ENCODE measurements at places on chromosomes 5 and 9.
A peak's percentile ranks its signal among the peaks of the same experiment; 100 is the strongest.

DNA sequence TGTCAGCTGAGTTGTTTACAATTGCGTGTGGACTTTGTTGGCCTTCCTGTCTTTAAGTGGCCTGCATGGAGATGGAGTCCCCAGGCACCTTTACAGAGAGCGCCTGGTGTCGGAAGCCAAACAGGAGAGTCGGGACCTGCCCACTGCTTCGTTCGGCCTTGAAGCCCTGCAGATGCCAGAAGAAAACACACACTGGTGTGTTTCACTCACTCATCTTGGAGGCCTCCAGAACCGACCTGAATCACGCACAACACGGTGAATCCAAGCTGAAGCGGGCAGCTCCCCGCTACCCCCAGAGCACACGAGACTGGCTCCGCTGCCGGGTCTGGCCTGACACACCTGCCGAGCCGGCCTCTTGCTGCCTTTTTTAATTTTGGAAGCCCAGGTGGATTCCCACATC lies 419.4 kb upstream of the IRX4 start:
- no peak for DNase-seq

DNA sequence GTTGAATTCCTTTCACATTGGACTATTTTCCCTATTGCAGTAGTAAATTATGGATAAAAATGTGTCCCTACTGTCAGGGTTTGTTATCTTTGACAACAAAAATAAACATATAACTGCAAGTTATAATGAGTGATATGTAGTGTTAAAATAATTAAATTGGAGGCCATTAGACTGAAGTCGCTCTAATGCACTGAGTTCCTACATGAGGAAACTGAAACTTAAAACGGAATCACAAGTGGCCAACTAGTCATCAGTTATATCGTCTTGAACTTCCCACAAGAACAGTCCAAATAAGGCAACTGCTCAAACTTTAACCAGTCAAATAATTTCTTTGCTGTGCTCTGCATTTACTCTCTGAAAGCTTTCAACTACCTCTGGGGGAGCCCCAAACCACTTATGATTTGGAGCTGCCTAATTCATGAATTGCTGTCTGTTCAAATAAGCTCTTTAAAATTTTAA lies 2.1 kb upstream of the IFT74 start:
- DNase-seq, result peak; percentile 73

DNA sequence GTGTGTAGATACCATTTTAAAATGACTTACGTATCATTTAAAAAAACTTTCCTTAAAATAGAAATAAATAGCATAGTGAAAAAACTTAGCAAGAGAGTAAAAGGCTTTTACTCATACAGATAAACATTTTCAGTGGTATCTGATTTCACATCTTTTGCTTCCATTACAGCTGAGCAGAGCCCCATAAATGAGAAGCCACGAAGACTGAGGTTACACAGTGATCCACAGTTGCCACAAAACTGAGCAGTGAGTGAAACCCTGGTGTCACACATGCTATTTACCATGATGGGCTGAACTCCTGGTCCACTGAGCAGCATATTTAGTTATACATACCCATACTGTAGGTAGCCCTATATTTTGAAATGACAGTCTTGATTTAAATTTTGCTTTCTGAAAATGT lies 401.2 kb downstream of the KIAA0825 start:
- DNase-seq, result no peak

GRCh38 chr5:63957617-63958016 lies 4.6 kb downstream of the HTR1A start:
- no peak for DNase-seq

DNA sequence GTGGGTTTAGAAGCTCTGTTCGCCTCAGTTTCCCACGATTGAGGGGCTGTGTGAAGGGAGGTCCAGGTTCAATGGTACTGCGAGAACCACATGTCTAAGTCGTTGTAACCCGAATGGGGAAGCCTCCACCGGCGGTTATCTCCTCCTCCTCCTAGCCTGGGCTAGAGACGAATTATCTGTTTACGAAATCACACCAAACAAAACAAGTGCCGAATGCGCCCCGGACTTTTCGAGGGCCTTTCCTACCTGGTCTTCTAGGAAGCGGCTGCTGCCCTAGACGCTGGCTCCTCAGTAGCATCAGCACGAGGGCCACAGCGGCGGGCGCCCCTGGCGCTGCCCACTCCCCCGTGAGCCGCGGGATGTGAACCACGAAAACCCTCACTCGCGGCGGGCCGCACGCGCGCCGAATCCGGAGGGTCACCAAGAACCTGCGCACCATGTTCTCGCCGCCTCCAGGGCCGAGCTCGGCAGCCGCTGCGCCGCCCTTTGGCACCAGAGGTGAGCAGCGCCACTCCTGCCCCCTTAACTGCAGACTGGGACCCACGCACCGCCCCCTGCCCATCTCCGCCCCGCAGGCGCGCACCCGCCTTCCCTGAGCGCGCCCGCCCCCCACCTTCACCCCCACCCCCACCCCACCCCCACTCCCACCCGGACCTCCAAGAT lies at the start of gene CDKN2A:
Gene CDKN2A (minus strand): TSS at position 500 of the 663 bp plus-strand sequence.
- no peak for DNase-seq

- DNase-seq, result no peak
Observed at GRCh38 chr5:35828082-35828598, 28.6 kb upstream of the IL7R start.

- peak; percentile 72 for DNase-seq
Observed at GRCh38 chr5:78648359-78649210, at the start of gene LHFPL2. Gene LHFPL2 (minus strand): TSS chr5:78648772. CDS start chr5:78510213, 138,559 bp downstream.
